ENCODE measurements at places on chromosomes 16 and 17.

GRCh38 chr17:67672592-67673335, 45.0 kb upstream of the NOL11 start:
- peak; percentile 91 for DNase-seq

GRCh38 chr17:62827746-62828485, 19.8 kb upstream of the MARCHF10 start:
- DNase-seq = no peak

DNA sequence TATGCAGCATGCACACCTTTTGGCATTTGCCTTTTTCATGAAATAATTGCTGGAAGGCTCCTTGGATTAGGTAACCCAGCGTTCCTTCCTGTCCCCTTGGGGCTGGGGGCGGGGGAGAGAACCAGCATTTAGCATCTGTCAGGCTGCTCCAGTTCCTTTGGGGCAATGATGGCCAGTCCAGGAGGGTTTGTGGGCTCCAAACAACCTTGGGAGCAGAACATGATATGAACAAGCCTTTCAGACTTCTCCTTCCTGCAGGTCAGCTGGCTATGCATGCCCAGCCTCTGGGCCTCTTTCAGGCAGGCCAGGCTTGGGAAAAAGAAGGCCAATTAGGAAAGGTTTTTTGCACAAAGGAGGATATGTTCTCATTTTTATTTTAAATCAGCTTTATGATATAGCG, 1.1 kb upstream of the SMTNL2 start:
- peak; percentile 77 for DNase-seq

- DNase-seq = no peak
Measured at GRCh38 chr17:40548491-40548981, 16.7 kb downstream of the CCR7 start.

DNA sequence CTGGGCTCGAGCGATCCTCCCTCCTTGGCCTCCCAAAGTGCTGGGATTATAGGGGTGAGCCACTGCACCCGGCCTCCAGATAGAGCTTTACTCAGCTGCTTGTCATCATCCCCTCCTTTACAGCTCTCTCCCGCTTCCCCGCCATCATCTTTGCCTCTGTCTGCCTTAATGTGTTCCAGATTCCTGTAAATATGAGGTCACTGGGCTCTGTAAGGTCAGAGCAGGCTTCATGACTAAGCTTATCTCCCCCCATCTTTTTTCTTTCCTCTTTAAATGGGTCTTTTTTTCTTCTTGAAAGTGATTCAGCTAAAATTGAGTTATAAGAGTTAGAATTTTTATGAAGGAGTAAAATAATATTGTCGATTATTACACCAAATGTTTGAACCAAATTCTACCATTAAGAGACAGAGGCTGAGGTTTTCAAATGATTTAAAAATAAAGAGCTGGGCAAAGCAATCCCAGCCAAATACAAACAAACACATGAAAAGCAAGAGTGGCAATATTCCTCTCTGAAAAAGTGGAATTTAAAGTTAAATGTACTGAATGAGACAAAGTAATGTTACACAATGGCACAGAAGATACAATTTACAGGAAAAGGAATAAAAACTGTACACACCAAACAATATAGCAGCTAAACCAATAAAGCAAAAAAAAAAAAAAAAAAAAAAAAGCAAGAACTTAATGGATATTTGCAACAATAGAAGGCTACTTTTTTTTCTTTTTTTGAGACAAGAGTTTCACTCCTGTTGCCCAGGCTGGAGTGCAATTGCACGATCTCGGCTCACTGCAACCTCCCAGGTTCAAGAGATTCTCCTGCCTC, 62.1 kb downstream of the CRISPLD2 start:
- no peak for DNase-seq

DNA sequence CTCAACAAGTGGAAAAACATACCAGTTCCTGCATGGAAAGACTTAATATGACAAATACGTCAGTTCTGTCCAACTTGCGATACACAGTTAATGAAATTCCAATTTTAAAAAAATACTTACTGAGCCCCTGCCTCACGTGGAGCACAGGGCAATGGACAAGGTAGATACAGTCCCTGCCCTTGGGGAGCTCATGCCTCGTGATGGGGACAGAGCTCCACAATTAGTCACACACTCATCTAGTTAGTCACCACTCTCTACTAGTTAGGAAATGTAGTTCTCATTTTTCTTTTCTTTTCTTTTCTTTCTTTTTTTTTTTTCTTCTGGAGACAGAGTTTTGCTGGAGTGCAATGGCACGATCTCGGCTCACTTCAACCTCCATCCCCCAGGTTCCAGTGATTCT, 74.7 kb upstream of the CDH5 start:
- no peak for DNase-seq

DNA sequence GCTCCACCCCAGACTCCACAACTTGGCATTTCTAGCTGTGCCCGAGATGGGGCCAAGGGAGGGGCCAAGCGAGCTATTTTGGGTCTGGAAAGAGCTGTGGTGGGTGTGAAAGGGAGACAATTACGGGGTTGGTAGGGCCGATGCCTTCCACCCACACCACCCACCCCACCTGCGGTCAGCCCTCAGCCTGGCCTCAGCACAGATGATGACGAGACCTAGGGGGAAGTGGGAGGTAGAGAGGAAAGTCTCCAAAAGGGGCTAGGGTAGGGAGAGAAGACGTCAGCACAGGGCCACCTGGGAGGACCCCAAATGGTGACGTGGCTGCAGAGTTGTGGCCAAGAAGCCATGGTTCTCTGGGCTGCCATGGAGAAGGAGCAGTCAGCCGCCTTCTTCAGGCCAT, 83.1 kb downstream of the SDK2 start:
- DNase-seq = no peak

- no peak for DNase-seq
Measured at GRCh38 chr16:67594256-67594915, 32.1 kb downstream of the CTCF start.

GRCh38 chr16:12901597-12902461, at the start of gene SHISA9:
TSS of gene SHISA9 (plus strand) at chr16:12901598.
- peak; percentile 50 for DNase-seq

GRCh38 chr17:7141824-7142223, 27.2 kb upstream of the ASGR2 start:
- no peak for DNase-seq

DNA sequence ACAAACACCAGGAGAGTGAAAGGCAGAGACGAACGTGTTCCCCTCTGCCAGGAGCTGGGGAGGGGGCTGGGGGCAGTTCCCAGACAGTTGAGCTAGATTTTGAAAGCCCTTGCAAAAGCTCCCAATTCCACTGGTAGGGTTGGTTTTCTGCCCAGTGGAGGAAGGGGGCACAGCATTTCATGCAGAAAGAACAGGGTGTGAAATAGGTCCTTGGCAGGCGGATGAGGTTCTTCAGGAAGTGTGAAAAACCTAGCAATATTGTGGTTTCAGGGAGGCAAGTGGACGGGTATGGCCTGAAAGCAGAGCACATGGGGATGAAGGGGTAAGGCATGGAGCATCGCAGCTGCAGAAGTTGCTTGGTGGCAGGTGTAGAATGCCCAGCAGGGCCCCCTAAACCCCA, 248.3 kb downstream of the KATNIP start:
- DNase-seq = no peak

DNA sequence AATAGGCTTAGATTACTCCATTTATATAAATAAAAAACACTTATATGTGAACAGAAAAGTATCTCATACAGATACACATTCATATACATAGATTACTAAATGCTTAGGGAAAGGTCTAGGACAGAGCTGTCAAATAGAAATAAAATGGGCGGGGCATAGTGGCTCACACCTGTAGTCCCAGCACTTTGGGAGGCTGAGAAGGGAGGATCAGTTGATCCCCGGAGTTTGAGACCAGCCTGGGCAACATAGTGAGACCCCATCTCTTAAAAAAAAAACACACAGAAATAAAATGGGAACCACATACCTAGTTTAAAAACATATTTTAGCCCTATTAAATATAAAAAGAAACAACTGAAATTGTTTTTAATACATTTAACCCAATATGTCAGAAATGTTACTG, 58.9 kb downstream of the CFDP1 start:
- no peak for DNase-seq

- no peak for DNase-seq
Measured at GRCh38 chr16:14180481-14180944, 109.4 kb downstream of the MRTFB start.

DNA sequence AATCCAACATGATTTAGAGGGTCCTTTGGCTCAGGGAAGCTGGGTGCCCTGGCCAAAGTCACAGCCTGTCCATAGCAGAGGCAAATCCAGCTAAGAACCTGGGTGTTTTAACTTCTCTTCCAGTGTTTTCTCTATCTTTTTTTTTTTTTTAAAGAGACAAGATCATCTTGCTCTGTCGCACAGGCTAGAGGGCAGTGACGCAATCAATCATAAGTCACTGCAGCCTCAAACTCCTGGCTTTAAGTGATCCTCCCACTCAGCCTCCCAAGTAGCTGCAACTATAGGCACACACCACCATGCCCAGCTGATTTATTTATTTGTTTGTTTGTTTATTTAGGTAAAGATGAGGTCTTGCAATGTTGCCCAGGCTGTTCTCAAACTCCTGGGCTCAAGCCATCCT, 14.8 kb upstream of the GRIN2A start:
- no peak for DNase-seq

DNA sequence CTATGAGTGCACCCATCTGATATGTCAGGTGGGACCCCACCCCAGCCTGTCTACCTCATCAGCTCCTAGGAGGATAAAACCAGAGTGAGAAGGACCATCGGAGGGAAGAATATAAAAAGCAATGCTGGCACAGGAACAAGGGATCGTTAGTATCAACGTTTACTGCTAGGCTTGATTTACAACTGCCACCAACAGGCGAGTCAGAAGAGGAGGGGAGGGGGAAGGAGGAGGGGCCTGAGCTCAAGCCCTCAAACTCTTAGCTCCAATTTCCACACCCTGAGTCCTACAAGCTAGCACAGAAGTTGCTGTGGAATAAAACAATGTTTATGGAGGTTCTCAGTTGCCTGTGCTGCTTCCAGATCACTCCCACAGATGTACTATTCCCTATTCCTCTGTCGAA, 234.5 kb downstream of the C16orf78 start:
- DNase-seq = peak; percentile 26

DNA sequence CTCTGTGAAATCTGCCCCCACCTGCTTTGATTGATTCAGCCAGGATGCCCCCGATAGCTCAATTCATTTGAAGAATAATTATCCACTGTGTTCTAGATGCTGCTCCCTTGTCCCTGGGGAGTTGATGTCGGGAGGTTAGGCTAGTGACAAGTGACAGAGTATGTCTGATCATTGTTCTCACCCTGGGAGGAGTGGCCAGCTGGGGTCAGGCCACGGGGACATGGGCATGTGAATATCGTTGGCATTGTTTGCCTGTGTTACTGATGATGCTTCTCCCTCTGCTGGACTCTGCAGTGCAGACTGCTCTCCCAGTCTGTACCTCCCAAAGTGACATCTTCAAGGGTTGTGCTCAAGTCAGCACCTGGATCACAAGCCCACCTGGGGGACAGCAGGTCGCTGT, 89.9 kb upstream of the C16orf82 start:
- DNase-seq = no peak

DNA sequence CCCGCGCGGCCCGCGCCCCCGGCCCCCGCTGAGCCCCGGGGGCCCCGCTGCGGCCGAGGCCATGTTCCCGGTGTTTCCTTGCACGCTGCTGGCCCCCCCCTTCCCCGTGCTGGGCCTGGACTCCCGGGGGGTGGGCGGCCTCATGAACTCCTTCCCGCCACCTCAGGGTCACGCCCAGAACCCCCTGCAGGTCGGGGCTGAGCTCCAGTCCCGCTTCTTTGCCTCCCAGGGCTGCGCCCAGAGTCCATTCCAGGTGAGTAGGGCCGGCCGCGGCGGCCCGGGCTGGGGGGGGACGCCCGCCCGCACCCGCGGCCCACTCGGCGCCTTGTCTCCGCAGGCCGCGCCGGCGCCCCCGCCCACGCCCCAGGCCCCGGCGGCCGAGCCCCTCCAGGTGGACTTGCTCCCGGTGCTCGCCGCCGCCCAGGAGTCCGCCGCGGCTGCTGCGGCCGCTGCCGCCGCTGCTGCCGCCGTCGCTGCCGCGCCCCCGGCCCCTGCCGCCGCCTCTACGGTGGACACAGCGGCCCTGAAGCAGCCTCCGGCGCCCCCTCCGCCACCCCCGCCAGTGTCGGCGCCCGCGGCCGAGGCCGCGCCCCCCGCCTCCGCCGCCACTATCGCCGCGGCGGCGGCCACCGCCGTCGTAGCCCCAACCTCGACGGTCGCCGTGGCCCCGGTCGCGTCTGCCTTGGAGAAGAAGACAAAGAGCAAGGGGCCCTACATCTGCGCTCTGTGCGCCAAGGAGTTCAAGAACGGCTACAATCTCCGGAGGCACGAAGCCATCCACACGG, 504 bp downstream of the MAZ start:
- peak; percentile 84 for DNase-seq

- no peak for DNase-seq
Measured at GRCh38 chr17:43698678-43699437, 37.1 kb upstream of the MEOX1 start.

GRCh38 chr17:75689441-75689873, 22.3 kb downstream of the SAP30BP start:
- peak; percentile 21 for DNase-seq

DNA sequence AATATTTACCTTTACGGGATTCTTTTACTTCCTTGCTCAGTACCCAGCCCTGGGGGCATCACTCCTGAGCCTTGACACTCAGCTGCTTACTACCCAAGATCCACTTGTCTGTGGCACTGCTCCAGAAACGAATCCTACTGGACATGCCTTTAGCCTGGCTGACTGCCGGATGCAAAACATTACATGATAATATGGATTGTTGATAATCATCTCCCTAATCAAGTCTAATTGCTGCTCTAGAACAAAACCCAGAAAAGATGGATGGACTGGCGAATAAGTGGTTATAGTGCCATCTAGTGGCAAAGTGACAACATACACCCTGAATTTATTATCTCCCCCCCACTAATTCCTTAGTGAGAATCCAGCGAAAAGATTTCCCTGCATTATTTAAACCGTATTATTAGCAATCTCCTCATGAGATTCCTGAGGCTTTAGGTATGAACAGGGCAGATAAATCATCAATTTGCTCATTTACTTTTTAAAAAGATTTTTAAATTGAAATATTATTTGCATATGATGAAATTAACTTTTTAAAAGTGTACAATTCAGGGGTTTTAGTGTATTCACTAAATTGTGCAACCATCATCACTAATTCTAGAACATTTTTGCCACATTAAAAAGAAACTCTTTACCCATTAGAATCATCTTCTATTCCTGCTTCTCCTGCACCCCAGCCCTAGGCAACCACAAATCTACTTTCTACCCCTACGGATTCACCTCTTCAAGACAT, 61.6 kb downstream of the RGS9 start:
- peak; percentile 77 for DNase-seq

DNA sequence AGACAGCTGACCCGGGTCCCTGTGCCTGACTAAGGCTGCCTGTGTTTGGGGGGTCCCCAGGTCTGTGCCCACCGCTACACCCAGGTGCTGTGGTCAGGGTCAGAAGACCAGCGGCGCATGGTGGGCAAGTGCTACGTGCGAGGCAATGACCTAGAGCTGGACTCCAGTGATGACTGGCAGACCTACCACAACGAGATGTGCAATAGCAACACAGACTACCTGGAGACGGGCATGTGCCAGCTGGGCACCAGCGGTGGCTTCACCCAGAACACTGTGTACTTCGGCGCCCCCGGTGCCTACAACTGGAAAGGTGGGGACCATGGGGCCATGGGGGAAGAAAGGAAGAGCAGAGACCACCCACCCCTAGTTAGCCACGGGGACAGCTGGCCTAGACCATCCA, 12.1 kb downstream of the ITGA3 start:
- DNase-seq = no peak

GRCh38 chr16:869823-870641, 69.5 kb upstream of the GNG13 start:
- no peak for DNase-seq

Data from NCI-H2171 treated with DMSO at 0.1 percent for 48 hours (cell line).